WERI-Rb-1 (cell line): ENCODE measurements at places on chromosomes 7 and 10.

GRCh38 chr7:65980478-65981250 lies 1.3 kb downstream of the GUSB start:
- DNase-seq, result no peak

DNA sequence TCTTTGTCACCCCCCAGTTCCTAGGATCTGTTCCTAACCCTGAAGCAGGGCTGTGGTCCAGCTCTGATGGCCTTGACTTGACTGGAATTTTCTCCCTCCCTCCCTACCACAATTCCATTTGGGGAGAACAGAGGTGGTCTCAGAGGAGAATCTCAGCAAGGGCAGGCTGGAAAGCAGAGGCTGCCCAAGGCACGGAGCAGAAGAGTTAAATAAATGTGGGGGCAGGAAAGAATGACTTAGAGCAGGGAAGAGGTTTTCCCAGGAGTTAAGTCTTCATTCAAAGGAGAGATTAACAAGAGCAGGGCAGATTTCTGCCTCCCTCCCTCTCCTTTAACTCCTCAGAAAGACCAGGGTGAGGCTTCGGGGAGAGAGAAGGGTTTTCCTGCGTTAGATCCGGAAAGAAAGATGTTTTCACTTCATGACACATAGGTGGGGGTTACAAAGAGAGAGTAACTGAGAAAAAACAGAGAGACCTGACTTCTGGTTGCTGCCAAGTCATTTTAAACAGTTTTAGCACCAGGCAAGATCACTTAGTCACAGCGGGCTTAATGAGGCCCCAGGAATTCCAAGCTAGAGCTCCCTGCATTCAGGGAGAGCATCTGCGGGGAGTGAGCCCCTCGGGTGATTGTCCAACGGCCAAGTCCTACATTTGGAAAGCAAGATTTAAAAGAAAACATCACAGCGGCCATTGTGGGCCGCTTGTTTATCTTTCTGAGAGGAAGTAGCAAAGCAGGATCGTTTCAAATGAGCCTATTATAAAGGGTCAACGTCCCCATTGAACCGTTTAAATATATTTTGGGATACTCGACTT lies 78.7 kb downstream of the ARHGAP22 start:
- no peak for DNase-seq

DNA sequence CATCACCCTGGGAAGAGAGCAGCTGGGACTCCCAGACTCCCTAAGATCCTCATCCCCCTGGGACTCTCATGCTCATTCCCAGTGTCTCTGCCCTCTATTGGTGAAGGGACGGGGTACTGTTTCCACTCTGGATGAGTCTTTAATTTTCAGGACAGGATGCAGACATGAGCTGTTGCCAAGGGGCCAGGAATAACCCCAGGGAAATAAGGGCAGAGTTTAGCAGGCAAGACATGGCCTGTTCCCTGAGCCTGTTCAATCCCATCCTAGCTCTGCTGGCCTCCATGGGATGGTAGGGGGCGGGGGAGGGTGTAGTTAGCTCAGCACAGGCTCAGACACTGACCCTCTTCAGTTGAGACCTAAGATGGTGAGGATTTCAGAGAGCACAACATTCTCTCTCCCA lies 14.0 kb downstream of the C10orf105 start:
- DNase-seq, result peak; percentile 47

- no peak for DNase-seq
These were observed 10.0 kb upstream of the STK31 start for GRCh38 chr7:23700046-23700445.

DNA sequence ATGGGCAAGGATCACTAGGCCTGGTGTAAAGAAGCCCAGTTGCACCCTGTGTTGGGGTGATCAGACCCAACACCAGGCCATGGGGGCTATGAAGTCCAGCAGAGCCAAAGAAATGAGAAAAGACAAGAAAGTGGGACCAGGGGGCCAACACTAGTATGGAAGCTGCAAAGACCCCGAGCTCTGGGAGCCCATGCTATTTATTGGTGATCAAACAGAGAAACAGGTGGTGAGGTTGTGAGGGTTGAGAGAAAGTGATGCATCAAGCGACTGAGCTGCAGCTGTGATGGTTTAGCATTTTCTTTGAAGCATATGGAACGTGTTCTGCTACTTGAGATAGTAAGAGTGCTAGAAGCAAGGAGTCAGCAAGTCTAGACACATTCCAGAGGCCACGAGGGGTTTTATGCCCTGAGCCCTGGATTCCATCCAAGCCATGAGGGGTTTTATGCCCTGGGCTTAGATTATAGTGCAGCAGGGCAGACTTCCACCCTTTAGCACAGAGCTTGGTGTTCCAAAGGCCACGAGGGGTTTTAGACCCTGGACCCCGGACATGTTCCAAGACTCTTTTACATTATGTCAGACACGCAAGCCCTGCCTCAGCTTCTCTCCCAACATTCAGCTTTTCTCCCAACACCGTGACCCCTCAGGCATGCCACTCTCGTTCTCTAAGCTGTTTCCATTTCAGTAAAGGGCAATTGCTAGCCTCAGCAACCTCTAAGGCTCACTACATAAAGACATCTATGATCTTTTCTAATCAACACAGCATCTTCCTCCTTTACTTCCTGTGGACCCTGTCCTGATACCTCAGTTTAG lies 43.1 kb upstream of the GPAM start:
- DNase-seq, result no peak

DNA sequence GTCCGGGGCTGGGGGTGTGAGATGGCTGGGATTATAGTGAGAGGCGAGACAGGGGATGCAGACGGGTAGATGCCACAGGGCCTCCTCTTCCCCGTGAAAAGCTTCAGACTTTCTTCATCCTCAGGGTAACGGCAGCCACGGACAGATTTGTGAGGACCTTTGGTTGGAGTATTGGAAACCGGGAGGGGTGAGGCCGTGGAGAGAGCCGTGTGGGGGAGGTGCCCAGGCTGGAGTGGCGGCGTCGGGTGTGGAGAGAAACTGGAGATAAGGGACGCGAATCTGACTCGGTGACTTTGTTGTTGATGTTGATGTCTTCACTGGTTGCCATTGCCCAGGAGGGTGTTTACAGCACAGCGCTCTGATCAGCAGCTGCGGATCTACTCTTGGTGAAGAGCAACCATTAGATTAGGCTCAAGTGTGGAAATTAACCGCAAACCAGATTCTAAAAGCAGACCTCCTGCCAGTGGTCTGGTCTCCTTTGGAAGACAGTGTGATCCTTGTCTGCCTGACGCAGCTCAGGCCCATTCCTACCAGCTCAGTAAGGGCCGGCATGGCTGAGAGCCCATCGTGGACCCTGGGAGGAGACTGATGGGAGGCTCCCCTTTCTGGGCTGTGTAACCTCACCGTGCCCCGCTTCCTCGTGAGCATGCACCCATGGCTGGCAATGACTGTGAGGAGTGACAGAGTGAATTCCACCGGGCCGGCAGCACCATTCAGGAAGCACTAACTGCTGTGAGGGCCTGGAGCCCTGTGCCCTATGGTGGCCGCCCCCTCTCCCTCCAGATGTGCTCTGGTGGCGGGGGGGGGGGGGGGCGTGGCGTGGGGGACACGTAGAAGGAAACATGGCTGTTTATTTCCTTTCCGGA lies 90.3 kb downstream of the INPP5A start:
- DNase-seq, result no peak

GRCh38 chr7:151875942-151876898 lies 695 bp downstream of the PRKAG2 start:
- DNase-seq, result peak; percentile 80

DNA sequence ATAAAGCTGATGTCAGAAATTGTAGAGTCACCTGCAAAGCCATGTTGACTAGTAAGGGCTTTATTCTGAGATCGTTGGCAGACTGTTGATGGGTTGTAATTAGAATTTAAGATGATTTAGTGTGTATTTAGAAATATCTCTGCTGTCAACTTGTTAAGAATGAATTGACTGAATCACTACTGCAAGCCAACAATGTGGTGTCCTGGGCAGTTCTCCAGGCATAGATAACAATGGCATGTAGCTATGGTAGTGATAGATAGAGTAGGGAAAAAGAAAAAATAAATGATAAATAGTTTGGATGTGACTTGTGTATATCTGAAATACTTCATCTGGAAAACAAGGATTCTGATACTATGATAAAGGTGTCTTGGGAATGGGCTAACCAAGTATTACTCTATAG lies 640.2 kb downstream of the ARL4A start:
- no peak for DNase-seq

DNA sequence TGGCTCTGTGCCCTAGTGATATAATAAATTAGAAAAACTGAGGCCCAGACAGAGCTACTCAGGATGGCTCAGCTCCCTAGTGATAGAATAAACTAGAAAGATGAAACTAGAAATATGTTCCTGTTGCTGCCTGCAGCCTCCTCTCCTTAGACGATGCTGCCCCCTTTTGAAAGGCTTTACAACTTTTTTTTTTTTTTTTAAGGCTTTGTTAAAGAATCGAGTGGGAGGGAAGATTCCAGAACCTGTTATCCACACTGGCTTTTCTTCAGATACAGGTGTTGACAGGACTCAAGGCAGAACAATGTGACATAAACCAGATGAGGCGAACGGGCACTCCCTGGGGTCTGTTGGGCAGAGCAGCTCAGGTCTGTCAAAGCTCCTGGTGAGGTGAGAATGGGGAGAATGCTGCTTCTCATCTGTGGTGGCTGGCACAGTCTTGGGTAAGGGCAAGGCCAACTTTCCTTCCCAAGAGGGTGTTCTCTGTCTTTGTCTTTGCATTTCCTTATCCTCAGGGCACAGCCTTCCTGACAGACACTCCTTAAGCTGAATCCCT lies 175.1 kb downstream of the COBL start:
- no peak for DNase-seq

GRCh38 chr7:11843113-11843765 lies 11.2 kb upstream of the THSD7A start:
- no peak for DNase-seq

GRCh38 chr7:87498893-87499292 lies 23.4 kb upstream of the ABCB4 start:
- DNase-seq, result no peak

GRCh38 chr7:78585980-78586379 lies 787.4 kb downstream of the PHTF2 start:
- DNase-seq, result no peak

DNA sequence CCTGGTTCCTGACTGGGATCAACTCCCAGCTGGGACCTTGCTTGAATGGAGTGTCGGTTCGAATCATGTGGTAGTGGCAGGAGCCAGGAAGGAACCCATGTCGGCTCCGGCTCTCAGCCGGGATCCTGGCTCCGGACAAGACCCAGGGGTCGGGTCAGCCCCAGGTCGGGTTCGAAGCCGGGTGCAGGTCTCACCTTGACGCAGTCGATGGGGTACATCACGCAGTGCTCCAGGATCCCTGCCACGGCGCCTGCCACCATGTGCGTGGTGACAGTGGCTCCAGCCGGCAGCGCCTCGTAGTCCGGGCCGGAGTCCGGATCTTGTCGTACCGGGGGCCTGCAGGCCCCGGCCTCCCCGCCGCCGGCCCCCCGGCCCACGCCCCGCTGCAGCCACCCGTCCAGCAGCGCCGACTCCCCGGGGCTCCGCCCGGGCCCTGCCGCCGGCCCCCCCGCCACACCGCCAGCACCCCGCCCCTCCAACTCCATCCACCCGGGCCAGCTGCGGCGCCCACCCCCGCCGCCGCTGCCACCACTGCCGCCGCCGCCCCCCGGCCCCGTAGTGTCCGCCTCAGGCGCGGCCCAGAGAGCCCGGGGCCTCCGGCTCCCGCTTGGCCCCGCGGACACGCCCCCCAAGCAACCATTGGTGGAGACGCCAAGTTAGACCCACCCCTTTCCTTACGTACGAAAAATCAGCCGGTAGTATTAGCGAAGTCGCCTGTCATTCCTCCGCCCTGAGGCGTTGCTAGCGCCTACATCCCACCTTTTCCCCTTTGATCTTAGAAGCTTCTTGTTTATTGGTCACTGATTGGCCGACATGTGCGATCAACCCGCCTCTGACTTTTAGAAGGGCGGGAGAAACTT lies at the start of gene SLC25A28:
TSS of gene SLC25A28 (minus strand) at position 589 of the 860 bp plus-strand sequence. CDS start at position 485, 104 bp downstream.
- DNase-seq, result peak; percentile 17

GRCh38 chr10:110058212-110058611 lies 50.4 kb downstream of the ADD3 start:
- no peak for DNase-seq

GRCh38 chr10:104209575-104210198 lies 22.5 kb downstream of the CFAP43 start:
- DNase-seq, result peak; percentile 43

- no peak for DNase-seq
These were observed 512.6 kb downstream of the PHTF2 start for GRCh38 chr7:78311181-78311580.

DNA sequence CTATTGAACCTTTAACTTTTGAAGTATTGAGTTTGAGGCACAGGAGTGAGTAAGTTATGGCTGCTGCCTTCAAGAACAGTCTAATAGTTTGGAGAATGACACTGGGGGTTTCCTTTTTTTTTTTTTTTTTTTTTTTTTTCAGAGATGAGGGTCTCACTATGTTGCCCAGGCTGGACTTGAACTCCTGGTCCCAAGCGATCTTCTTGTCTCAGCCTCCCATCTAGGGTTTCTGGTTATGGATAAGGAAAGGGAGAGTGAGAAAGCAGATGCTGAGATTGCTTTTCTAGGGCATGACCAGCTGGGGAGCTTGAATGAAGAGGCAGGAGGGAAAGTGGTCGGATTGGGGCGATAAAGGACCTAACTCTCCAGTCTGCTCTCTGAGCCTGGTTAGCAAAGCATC lies 59.9 kb upstream of the BTRC start:
- no peak for DNase-seq

- no peak for DNase-seq
These were observed 2.9 kb downstream of the CYTH3 start for GRCh38 chr7:6269527-6269926.

DNA sequence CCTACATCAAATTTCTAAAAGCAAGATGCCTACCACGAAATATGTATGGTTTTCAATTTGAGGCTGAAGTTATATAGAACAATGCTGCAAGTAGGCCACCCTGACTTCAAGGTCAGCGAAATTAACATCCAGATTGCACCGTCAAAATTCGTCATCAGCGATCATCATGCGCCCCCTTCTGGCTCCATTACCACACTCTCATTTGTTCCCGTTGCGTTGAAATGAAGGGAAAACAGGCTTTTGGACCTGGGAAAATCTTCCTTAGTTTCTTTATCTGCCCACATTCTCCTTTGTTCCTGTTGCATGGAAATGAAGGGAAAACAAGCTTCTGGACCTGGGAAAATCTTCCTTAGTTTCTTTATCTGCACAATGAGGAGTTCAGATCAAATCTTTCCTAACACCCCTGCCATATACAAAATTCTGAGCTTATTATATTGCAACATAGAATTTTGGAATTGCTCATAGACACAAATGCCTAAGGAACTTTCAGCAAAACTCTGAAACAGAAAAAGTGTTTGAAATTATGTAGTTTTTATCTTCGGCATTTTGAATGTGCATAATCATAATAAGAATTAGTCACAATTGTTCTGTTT lies 98.2 kb upstream of the PRKCQ start:
- peak; percentile 9 for DNase-seq

DNA sequence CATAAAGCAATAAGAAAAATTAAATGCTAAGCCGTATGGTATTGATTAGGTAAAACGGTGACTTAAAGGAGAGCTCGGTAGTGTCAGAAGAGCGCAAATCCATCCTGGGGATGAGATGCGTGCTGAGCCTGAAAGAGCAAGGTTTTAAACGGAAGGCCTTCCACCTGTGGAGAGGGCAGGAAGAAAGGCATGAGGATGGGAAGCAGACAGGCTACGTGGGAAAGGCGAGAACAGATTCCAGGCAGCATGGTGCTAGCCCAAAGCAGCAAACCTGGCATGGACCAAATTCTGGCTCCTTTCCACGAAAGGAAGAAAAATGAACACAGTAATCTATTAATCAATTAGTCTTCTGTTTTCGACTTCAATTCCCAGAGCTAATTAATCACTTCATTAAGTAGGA lies 103.5 kb downstream of the HIPK2 start:
- DNase-seq, result no peak

GRCh38 chr7:17682586-17682985 lies 257.7 kb downstream of the SNX13 start:
- no peak for DNase-seq

- DNase-seq, result no peak
These were observed 1.2 kb downstream of the GTF2IRD1 start for GRCh38 chr7:74454925-74455288.
